ENCODE measurements at places on chromosomes 2 and 18. TPM values are rescaled to one million over a fixed set of nuclear protein-coding genes. Genes with fewer than 3 reads are reported as not detected.

- DNase-seq = peak; percentile 7
Measured at GRCh38 chr18:27185025-27185763, at the start of gene CHST9. Gene CHST9, minus strand, starts transcription at chr18:27185308. Its CDS starts 42,499 bp downstream, at chr18:27142809.

DNA sequence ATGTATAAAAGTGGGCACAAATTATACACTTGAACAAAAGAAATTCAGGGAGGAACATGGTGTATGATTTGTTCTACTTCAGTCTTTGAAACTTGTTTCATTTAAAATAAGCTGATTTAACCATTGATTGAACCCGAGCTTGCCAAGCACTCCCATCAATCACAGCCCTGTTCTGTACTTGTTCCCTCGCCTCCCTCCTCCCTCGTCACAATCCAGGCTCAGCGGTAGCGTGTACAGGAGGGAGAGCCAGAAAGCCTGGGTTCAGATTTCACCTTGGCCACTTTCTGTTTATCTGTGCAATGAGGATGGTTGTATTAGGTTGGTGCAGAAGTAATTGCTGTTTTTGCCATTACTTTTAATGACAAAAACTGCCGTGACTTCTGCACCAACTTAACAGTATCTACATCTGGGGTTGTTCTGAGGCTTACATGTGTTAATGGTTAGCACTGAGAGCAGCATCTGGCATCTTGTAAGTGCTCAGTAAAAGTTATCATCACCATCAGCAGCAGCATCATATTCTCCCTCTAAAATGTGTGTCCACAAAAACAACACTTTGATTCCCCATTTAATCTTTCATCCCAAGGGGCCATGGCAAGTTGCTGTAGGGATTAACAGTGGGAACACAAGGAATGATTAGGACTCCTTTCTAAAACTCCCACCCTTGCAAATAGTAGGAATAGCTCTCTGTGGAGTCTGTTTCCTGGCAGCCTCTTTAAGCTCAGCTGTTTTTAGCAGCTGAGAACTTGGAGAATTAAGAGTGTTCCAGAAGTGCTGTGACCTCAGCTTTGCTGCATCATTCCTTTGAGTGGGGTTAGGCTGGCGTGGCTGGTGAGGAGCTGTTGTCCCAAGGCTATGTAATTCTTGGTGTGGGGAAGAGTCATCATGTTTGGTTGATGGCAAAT, 4.7 kb downstream of the DPYSL5 start:
- DNase-seq = peak; percentile 90

Gene GPC1
- 21.1 TPM for total RNA-seq

Gene CNTNAP5
- 0.13 TPM for total RNA-seq

GRCh38 chr2:65227020-65227455, 593 bp upstream of the ACTR2 start:
- DNase-seq = peak; percentile 39

All from muscle of leg (tissue), 16 donors.